ENCODE measurements at places on chromosomes 1 and 21.
A peak's percentile ranks its signal among the peaks of the same experiment; 100 is the strongest.

DNA sequence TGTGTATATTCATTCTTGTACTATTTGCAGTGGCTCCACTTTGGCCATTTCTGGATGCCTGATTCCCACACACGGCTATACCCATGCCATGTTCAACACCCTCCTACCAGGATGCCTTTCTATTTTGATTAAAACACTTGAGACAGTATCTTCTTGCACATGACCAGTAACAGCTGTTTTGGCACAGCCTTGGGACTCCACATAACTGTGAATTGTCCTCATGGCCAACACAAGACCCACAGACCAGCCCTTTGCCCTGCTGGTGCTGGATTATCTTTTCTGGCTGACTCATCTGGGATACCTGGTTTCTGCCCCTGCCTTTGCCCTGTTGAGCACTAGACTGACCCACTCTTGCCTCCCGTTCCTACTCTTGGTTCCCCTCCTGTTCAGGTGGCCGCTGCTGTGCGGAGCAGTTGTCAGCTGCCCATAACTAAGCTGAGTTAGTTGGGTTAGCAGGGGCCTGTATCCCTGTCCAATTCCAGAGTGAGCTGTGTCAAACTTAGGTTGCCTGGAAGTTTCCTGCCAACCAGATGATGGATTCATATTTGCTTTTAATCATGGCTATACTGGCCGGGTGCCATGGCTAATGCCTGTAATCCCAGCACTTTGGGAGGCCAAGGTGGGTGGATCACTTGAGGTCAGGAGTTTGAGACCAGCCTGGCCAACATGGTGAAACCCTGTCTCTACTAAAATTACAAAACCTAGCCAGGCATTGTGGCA lies 10.8 kb upstream of the EYA3 start:
- DNase-seq, result peak; percentile 67

DNA sequence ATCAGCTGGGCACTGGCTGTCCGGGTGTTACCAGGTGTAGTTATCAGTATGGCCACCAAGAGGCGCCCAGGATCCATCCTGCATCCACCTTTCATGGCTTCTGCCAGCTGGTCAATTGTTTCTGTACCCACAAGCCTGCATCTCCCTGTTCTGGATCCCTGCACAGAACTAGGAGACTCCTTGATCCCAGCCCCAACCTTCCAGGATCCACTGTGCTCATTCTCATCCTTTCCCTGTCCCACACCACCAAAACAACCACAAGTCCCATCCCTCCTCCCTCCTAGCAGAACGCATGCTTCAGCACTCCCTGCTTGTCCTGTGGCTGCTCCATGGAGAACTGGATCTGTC lies 27.2 kb upstream of the FOXE3 start:
- DNase-seq, result peak; percentile 80

DNA sequence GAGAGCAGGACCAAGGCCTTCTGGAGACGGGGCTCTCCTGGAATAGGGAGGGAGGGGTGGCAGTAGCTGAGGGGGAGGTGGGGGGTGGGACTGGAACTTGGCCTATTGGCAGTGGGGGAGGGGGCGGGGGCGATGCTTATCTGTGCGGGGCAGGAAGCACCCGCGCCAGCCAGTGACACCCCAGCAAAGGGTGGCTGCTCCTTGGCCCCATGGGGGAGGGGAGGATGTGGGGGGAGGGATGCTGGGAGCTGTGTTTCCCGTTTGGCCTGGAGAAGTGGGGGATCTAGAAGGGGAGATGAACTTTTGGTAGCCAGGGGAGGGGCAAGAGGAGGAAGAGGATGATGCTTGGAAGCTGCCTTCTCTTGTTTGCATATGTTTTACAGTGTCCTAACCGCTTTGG lies 11.0 kb downstream of the ZBTB7B start:
- no peak for DNase-seq

GRCh38 chr1:159669338-159669737 lies 45.1 kb downstream of the CRP start:
- no peak for DNase-seq

DNA sequence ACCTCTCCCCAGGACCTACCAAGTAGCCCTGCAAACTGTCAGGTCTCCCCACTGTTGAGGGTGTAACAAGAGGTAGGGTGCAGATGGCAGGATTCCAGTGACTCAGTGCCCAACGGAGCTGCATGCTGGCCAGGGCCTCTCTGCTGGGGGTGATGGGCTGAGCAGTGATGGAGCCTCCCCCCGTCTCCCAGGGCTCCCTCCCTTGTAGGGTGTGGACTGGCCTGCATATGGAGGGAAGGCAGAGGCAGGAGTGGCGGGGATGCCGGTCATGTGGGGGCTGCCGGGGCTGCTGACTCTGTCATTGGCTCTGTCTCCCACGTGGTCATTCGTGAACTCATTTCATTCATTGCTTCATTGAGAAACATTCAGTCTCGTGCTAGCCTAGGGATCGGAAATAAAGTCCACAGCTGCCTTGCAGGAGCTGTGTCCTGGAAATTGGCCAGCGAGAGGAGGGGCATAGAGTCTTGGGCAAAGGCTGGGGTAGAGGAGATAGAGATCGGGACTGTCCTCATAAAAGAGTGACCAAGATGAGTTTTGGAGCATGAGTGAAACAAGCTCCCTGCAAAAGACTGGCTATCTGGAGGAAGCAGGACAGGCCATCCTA lies 22.9 kb upstream of the DISP3 start:
- DNase-seq, result no peak

DNA sequence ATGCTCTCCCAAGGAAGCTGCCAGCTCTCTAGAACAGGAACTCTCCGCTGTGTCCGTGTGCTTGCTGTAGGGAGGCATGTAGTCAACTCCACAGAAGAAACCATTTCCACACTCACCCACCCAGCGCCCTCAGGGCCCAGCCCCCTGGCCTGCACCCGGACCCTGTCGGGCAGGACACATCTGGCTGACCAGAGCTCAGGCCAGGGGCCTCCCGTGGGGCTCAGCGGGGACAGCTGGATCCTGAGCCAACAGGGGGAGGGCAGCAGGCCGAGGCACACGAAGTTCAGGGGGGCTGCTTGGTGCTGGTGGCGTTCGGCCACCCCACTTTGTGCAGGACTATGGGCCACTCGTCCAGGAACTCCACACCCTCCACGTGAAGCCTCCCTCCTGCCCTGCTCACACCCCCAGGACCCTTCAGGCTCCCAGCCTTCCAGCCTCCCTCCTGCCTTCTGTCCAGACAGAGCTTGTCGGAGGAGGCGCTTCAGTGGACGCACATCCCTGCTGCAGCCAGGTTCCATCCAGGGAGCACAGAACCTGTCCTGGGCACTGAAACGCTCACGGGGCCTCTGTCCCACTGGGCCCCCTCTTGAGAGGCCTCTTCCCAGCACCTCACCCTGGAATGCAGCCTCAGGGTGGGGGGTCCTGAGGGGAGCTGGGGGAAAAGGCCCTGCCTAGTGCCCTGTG lies 15.0 kb upstream of the FAAP20 start:
- DNase-seq, result no peak

GRCh38 chr1:220970311-220970710 lies 91.1 kb downstream of the HLX start:
- peak; percentile 58 for DNase-seq

DNA sequence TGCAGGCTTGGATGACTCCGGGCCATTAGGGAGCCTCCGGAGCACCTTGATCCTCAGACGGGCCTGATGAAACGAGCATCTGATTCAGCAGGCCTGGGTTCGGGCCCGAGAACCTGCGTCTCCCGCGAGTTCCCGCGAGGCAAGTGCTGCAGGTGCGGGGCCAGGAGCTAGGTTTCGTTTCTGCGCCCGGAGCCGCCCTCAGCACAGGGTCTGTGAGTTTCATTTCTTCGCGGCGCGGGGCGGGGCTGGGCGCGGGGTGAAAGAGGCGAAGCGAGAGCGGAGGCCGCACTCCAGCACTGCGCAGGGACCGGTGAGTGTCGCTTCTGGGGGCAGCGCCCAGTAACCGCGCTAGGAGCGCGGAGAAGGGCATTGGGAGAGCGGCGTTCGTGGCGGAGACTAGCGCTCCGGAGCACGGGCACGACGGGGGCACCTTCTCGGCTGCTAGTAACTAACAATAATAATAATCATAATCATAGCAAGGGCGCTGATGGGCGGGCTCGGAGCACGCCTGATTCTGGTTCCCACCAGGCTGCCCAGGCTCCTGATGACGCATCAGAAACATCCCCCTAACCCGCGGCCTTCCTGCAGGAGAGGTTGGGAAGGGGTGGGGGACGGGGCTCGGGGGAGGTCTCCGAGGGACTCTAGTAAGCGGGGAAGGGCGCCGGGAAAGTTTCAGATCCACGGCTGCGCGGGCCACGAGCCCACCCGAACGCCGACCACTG lies at the start of gene MX1:
Gene MX1 (plus strand): TSS at position 286 of the 722 bp plus-strand sequence. CDS start 5,832 bp downstream, outside the sequence.
- DNase-seq, result peak; percentile 41
